ENCODE measurements at places on chromosomes 13 and 19. TPM values are rescaled to one million over a fixed set of nuclear protein-coding genes. Genes with fewer than 3 reads are reported as not detected.

- DNase-seq = no peak
These were observed 2.9 kb upstream of the ZNF700 start for GRCh38 chr19:11921852-11922495.

DNA sequence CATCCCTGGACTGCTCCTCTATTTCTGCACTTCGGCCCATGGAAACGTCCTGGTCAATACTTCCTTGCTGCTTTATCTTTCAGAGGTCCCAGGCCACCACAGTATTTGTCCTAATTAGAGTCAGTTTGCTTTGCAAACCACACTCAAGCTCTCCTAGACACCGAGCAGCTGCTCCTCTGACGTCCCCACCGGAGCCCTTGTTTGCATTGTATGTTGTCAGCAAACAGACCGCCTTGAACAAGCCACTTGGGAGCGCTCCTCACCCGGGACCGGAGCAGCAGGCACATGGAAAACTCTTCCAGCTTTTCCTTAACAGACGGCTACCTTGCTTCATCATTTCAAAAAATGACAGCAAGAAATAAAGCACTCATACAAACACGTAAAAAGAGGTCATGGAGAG lies 51.5 kb upstream of the GTF3A start:
- DNase-seq = no peak

GRCh38 chr13:97302611-97303010 lies 80.5 kb downstream of the MBNL2 start:
- no peak for DNase-seq

GRCh38 chr13:97752961-97753668 lies 200.4 kb upstream of the IPO5 start:
- DNase-seq = no peak

GRCh38 chr13:68834375-68834774 lies 1273.3 kb upstream of the ATXN8OS start:
- no peak for DNase-seq

DNA sequence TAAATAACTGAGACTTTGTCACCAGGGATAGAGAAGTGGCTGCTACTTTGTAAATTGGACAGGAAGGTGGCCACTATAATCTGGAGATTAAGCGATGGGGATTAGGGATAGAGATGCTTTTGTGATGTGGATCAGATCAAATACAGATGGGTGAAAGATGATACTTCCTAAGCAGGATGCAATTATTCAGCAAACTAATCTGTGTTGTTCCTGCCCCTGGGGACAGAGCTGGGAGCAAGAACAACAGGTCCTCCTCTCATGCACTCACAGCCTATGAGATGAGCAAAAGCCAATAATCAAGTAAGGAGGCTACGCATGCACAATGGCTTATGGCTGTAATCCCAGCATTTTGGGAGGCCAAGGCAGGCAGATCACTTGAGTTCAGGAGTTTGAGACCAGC lies 4.6 kb downstream of the RGL3 start:
- no peak for DNase-seq

DNA sequence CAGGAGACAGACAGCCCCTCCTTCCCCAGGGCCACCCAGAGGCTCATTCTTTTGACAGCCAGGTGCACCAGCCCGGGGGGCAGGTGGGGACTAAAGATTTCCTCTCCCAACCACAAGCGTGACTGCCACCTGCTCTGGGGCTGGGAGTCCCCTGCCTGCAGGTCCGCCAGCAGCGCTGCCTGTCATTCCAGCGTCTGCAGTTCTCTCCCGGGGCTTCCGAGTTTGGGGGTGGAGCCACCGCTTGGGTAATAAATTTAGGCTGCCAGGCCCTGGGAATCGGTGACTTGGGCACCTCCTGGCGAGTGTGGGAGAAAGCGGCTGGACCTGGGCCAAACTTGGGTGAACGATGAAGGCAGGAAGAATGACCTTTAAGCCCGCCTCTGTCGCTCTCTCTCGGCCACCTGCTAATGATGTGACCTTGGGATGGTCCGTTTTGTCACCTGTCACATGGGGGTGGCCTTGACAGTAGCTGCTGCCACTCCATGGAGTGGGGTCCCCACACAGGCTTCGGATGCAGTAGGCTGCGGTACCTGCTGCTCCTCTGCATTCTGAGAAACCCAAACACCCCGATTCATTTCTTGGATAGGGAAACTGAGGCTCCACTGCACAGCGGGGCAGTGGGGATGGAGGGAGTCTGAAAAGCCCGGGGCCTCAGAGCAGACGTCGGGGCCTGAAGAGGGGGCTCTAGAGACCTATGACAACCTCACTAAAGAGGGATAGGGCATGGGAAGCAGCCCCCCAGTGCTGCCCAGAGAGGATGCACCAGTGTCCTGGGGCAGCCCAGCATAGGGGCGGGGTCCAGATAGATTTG lies 12.8 kb downstream of the FUT6 start:
- no peak for DNase-seq

- peak; percentile 62 for DNase-seq
These were observed 360 bp downstream of the DDX39A start for GRCh38 chr19:14418856-14419105.

- no peak for DNase-seq
These were observed 39.9 kb upstream of the CCNE1 start for GRCh38 chr19:29771708-29772414.

- DNase-seq = no peak
These were observed 4.3 kb upstream of the POSTN start for GRCh38 chr13:37602733-37603381.

- no peak for DNase-seq
These were observed 467 bp upstream of the CLN5 start for GRCh38 chr13:76991432-76991795.

- no peak for DNase-seq
These were observed 22.9 kb downstream of the DNM2 start for GRCh38 chr19:10740798-10741197.

Gene CALR3
- total RNA-seq = not detected

Gene CEBPA
- total RNA-seq = 29.9 TPM

Gene TJP3
- total RNA-seq = 3.7 TPM

Gene CYP2F1
- total RNA-seq = not detected

Data from gastrocnemius medialis (tissue), 4 donors.